Fibroblast of skin of right quadriceps (primary cell): ENCODE measurements at places on chromosomes 3 and 15.

DNA sequence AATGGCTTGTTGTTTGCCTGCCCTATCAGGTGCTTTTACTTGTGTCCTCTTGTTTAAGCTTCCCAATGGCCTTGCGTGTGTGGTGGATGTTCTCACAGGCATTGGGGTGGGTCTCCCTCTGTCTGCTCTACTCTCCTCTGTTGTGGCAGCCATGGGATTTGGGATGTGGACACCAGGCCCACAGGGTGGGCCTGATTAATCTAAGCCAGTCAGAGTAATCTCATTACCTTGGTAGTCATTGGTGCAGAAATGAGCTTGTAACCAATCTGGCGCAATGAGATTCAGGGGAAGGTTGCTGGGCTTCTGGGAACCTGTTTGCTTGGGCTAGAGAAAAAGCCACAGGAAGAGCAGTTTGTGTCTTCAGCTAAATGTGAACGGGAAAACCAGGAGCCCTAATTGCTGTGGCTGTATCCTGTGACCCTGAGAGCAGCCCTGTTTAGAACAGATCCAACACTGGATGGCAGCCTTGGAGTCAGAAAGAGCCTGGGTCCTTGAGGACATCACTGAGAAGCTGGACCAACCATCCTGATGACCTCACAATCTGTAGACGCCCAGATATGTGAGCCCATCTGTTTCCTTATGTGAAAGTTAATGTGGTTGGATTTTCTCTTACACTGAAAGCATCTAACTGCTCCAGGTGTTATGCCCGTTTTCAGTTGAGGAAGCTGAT is 157.3 kb upstream of the UBE2E1 start:
- peak; percentile 47 for DNase-seq

- no peak for DNase-seq
Observed at GRCh38 chr3:125582707-125583106, 12.6 kb downstream of the OSBPL11 start.

GRCh38 chr3:142285083-142285517 is 59.7 kb upstream of the GK5 start:
- no peak for DNase-seq

GRCh38 chr3:56874269-56874668 is 72.5 kb upstream of the ARHGEF3 start:
- no peak for DNase-seq

DNA sequence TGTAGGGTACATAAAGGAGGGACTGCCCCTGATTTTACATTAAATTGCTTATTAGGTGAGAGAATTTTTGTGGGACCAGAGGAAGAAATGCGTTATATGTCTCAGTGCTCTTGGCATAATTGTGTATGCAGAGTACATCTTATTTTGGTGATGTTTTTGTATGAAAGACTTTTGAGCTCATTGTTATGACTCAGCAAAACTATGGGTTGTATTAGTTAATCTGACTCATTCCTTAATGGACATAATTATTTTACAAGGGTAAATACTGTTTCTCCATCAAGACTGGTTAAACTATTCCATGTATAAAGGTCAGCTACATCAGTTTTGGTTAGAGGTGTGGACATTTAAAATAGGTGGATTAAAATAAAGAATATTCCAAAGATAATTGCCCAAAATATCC is 156.8 kb downstream of the ALCAM start:
- DNase-seq, result peak; percentile 44

- no peak for DNase-seq
Observed at GRCh38 chr3:27666272-27666671, 55.9 kb downstream of the EOMES start.

DNA sequence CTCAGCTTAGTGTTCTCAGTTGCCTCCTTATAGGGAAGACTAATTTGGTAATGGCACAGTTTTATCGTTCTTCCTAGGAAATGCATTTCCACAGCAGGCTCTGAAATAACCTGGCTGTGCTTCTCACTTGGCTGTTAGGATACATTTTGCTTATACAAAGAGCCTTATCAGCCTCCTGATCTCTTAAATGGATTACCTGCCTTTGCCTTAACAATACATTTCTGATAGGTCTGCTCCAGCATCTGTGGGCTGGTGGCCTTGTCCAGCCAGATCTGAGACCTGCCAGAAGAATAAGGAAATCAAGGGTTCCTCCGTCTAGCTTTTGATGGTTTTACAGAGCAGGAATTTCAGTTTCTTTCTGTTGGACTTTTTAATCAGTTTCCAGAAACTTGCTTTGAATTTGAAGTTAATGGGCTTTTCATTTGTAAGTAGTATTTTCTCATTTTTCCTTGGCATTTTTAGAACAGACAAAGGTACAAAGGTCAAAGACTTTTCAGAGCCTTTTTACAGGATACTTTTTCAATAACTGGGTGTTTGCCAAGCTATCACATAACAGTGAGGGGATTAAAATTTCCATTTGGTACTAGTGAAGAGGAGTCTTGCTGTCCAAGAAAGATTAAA is 116.3 kb downstream of the AKAP13 start:
- no peak for DNase-seq

DNA sequence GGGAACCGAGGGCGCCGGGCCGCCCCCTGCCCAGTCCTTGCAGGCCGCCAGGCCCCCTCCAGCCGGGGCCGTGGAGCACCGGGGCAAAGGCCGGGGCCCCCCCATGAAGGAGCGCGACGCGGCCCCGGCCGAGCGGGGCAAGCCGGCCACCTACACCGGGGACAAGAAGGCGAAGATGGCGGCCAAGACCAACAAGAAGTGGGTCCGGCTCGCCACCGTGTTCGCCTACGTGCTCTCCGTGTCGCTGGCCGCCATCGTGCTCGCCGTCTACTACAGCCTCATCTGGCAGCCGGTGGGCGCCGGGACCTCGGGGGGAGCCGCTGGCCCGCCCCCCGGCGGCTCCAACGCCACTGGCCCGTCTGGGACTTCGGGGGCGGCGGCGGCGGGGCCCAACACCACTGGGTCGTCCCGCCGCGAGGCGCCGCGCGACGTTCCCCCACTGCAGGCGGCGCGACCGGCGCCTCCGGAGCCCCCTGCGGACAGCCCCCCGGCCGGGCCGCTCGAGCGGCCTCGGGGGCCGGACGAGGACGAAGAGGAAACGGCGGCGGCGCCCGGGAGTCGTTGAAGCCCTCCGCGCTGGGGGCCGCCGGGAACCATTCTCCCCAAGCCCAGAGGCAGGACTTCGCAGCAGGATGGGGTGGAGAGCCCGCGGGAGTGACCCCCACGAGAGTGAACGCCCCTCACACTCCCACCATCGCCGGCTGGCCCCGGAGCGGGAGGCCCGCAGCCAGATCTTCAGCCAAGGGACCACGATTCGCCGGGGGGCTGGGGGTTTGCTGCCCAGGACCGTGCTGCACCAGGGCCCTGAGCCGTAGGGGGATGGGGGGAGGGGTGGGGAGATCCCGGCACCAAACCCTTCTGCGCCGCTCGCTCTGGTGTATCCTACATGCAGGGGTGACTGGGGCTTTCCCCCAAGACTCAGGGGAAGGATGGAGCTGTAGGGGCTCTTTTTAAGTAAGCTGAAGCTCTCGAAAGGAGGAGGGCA is 753 bp downstream of the INAFM2 start:
- no peak for DNase-seq

GRCh38 chr15:99925661-99926461 is 192.6 kb upstream of the LYSMD4 start:
- no peak for DNase-seq

DNA sequence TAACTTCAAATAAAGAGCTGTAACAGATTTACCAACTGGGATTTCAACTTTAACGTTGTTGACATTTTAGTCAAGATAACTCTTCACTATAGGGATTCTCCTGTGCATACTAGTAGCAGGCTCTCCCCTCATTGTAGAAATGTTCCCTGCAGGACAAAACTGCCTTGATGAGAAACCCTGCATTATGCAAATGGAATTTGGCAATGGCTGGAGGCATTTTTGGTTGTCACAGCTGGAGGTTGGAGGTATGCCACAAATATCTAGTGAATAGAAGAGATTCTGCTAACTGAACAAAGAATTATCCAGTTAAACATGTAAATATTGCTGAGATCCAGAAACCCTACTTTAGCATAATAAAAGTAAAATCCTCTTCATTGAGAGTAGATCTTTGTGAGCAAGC is 928.8 kb upstream of the ALCAM start:
- peak; percentile 82 for DNase-seq

DNA sequence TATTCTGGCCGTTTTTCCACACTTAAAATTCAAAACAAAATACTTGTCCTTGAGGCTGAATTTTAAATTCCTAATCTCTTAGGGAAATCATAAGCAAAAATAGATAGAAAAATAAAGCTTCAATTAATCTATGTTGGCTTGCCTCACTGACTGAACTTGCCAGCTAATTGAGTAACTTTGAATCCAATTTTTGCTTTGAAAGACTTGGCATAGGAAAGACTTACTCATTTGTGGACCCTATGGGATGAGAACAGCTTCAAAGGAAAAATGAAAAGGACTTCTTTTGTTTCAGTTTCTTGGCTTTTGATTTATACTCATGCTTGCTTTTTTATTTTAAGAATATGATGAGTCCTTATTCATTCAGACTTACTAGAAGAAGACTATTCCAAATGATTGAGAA is 370.7 kb upstream of the RARB start:
- no peak for DNase-seq

DNA sequence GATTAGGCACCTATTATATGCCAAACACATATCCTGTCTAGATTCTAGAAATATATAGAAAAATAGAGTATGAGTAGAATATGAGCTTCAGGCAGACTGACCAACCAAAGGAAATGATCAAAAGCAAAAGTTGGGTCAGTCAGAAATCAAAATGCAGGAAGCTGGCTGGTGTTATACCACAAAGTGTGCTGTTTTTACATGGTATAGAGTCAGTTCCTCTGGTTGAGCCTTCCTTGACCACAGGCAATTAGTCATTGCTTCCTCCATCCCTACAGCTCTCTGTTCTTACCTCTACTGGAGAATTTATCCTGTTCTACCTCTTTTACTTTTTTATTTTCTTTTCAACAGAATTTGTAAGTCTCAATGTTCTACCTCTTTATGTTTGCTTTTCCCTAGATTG is 149.8 kb downstream of the TMCO5A start:
- DNase-seq, result peak; percentile 33

GRCh38 chr3:79767194-79767904 is 449 bp downstream of the ROBO1 start:
- peak; percentile 6 for DNase-seq

DNA sequence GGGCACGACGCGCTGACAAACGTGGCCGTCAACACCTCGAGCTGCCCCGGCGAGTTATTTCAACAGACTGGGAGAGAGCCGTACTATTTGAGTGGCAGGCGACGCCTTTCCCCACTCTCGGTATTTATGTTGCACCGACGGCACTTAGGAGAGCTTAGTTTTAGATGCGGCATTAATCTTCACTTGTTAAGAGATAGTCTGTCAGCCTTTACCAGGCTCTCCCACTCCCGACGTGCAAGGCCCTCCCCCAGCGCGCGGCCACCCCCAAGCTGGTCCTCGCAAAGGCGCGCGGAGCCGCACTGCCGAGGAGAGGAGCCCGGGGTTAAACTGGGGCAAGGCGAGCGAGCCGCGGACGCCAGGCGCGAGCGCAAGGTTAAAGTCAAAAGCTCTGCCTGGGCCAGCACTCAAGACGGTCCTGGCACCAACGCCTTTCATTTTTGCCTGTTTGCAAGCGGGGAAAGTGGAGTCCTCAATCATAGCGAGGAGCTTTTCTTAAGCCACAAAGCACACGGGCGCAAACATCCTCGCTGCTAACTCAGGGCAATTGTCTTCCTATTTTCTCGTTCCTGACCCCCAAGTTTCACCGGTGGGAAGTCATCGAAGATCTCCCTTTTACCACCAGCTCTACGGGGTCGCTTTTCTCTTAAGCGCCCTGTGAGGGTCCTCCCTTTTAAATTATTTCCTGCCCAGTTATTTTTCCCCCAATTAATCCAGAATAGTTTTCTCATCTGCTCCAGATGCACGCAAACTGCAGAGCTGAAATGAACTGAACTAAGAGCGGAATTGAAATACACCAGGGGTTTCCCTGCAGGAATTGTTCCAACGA is 86.6 kb downstream of the NR2F2 start:
- no peak for DNase-seq

- peak; percentile 69 for DNase-seq
Observed at GRCh38 chr15:59174835-59175831, 31.5 kb upstream of the LDHAL6B start.

- no peak for DNase-seq
Observed at GRCh38 chr3:17672506-17672905, 69.9 kb downstream of the TBC1D5 start.

GRCh38 chr3:186287711-186288110 is 74.3 kb downstream of the DGKG start:
- DNase-seq, result peak; percentile 94

GRCh38 chr3:196625331-196625730 is 14.2 kb upstream of the NRROS start:
- DNase-seq, result no peak

GRCh38 chr3:133505813-133506212 is 67.7 kb upstream of the CDV3 start:
- DNase-seq, result no peak

DNA sequence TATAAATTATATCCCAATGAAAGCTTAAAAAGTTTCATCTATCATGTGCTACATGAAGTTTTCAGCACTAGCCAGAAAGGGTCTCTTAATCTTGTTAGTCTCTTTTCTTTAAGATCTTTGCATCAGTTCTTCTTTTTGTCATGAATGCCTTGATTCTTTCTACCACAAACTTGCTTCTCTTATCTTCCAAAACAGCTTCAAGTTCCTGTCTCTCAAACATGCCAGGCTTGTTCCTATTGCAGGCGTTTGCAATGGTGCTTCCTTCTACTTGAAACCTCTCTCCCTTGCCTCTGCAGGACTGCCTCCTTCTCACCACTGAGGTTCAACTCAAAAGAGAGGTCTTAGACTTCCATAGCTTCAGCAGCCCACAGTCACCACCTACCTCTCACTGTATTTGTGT is 104.3 kb upstream of the FRMD4B start:
- DNase-seq, result no peak

GRCh38 chr3:179710079-179710478 is 57.2 kb downstream of the USP13 start:
- DNase-seq, result no peak

GRCh38 chr15:62734706-62735105 is 307.8 kb upstream of the TPM1 start:
- peak; percentile 45 for DNase-seq

- DNase-seq, result no peak
Observed at GRCh38 chr15:100730655-100731266, 128.4 kb downstream of the ASB7 start.

GRCh38 chr3:106088304-106088703 is 219.5 kb upstream of the CBLB start:
- DNase-seq, result peak; percentile 12

GRCh38 chr15:72231833-72232478 is 966 bp upstream of the PKM start:
- DNase-seq, result peak; percentile 75

GRCh38 chr15:43998607-43999006 is 171.8 kb downstream of the WDR76 start:
- DNase-seq, result peak; percentile 24

DNA sequence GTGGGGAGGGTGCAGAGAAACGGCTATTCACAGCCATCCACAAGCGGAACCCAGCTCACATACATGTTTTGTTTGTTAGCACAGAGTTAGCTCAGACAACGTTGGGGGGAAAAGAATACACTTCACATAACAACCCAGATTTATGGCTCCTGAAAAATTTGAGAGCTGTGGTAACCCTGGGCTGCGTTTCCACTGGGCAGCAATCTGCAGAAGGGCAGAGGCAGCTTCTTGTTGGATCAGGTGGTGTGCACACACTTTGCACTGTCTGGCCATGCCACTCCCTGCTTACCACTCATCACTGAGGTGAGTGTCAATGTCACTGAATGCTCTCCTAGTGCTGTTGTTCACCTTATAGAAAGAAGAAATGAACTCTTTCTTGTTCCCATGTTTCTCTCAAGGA is 299.8 kb upstream of the SOX14 start:
- no peak for DNase-seq
